ENCODE measurements at places on chromosomes 13 and 19.
A peak's percentile ranks its signal among the peaks of the same experiment; 100 is the strongest.

GRCh38 chr19:47587295-47587694 lies 14.3 kb upstream of the ZNF541 start:
- no peak for DNase-seq

DNA sequence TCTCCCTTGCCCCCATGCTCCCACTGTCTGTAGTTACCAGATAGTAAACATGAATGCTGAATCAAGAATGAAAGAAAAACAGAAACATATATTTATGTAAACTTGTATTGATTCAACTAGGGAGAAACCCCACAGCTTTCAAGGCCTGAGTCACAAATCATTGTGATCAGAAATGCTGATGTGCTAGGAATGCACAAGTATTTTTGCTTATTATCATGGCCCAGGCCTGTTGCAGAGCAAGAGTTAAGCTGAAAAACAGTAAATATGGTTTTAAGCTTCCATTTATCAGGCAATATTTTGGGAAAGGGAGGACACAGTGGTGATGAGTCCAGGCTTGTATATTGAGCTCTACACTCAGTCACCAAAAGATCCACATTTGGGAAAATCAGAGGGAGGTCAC lies 669.6 kb downstream of the DIAPH3 start:
- DNase-seq, result no peak

GRCh38 chr13:67623630-67624029 lies 393.5 kb upstream of the PCDH9 start:
- no peak for DNase-seq

DNA sequence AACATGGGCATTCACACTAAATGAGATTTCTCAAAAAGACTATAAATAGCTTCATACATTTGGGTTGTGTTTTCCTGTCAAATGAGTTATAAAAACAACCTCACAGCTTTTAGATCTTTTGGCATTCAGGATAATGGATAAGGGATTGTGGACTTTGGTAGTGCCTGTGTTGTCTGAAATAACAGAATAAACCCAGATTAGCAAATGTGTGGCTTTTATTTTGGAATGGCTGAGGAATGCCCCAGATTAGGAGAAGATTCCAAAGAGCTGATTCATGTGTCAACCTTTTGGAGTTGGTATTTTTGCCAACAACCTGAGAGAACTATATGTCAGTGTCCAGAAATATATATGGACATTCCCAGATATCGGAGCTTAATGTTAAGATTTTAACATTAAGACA lies 164.7 kb downstream of the MTUS2 start:
- no peak for DNase-seq

DNA sequence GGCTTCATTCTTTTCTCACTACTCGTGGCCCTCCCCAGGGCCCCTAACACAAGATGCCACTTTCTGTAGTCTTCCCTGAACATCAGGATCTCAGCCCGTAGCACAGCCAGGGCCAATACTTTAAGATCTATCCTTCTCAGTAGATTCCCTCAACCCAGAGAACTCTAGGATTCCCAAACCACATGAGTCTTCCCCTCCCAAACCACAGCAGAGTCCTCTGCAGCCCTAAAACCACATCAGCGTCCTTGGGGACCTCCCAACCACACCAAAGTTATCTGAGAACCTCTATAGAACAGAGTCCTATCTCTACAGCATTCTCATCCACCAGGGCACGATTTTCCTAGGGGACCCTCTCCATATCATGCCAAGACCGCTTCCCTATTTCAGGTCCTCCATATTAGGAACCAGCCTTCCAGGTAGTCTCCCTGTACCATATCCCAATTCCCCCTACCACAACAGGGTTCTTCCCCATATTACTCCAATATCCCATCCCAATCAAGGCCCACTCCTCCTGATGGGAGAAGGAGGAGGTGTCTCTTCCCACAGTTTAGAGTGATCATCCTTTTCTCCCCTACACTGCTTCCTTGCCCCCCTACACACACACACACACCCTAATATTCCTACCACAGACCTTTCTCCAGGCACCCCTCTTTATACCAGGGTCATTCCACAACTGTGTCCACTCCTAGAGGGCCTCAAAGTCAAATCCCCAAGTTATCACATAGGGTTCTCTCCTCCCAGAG lies 1.4 kb downstream of the DYRK1B start:
- no peak for DNase-seq

- DNase-seq, result no peak
These were observed 17.4 kb upstream of the NDUFS7 start for GRCh38 chr19:1366296-1366695.

DNA sequence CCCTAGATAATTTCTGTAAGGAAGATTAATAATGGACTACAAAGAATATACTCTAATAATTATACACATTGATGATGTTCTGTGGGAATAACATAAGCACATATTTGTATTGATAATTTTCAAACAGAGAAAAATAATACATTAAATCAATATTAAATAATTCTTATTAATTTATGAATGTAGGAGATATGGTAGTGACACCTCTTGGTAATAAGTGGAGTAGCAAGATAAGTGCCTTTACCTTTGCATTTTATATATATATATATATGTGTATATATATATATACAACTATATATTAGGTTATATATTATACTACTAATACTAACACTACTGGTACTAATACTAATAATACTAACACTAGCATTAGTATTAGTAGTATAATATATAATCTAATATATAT lies 905.8 kb downstream of the SLITRK1 start:
- DNase-seq, result no peak

DNA sequence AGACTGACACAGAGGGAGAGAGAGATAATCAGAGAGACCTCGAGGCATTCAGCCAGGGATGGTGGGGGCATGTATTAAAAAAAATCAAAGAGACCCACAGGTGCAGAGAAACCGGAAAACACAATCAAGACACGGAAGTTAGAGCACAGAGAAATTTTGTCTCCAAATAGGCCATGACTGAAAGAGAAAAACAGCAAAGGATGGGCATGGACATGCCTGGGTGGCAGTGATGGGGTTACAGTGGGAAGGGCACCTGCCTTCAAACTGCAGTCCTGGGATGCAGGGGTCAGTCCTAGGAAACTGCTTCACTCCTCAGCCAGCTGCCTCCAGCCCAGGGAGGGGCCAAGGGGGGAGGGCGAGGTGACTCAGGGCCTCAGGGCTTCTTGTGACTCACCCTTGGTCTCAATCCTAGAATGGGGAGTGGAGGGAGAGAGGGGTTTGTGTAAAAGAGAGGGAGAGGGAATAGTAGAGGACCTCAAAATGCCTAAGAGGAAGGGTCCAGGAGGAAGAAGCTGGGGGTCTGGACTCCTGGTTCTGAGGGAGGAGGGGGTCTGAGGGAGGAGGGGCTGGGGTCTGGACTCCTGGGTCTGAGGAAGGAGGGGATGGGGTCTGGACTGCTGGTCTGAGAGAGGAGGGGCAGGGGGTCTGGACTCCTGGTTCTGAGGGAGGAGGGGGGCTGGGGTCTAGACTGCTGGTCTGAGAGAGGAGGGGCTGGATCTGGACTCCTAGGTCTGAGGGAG lies 3.6 kb upstream of the KCNN4 start:
- peak; percentile 49 for DNase-seq

- no peak for DNase-seq
These were observed at the start of gene POU2F2 for GRCh38 chr19:42132030-42132628. Gene POU2F2, minus strand, starts transcription at chr19:42132446. Its CDS starts 35 bp downstream, at chr19:42132411.

DNA sequence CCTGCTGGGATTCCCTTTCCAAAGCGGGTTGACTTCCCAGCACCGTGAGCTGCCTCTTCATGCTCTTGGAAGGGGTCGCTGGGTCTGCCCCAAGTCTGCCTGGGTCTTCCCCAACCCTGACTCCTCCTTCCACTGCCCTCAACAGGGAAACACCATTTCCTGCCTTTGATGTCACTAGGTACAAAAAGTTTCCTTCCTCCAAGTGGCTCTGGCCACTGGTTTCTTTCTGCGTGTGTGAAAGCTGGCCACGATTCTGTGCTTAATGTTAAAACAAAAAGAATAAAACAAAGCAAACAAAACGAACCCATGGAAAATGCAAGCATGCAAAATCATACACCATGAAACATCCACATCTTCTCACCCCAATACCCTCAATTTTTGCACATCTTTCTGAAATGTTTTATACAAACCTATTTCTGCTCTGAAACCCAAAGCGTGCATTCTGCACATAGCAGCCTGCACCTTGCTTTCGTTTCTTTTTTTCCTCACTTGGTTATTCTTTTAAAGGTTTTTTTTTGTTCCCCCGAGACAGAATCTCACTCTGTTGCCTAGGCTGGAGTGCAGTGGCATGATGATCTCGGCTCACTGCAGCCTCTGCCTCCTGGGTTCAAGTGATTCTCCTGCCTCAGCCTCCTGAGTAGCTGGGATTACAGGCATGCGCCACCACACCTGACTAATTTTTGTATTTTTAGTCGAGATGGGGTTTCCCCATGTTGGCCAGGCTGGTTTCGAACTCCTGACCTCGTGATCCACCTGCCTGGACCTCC lies 12.5 kb upstream of the TNFSF9 start:
- no peak for DNase-seq

DNA sequence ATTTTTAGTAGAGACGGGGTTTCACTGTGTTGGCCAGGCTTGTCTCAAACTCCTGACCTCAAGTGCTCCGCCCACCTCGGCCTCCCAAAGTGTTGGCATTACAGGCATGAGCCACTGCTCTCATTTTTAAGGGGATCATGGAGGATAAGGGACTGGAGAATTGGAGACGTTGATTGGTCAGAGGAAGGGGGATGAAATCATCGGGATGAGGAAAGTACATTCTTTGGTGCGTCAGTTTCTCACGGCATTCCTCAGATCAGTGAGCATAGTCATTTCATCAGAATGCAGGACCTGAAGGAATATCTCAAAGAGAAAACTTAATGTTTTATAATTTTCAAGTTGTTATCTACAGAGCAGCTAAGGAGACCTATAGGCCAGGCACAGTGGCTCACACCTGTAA lies 14.0 kb downstream of the ZNF114 start:
- DNase-seq, result peak; percentile 73

DNA sequence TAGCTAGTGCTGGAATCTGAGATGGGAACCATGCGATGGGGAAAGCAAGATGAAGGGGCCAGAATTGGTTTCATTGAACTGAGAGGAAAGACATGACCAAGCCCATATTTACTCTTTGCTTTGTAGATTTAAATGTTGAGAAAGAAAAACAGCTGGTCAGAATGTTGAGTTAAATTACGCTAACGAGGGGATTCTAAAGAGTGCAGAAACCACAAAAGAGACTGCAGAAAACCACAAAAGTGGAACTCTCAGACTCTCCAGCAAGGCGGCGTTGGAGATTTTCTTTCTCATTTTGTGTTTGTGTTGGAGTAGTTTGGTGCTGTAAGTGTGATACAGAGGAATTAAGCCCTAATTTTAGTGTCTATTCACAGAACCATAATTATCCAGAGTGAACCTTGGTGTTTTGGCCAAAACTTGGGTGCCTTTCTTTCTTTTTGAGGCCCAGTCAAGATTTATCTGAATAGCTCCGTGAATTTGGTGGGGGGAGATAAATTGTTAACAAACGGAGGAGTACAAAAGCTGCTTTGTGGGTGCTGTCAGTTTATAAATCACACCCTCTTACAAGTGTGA lies 26.3 kb downstream of the SAE1 start:
- DNase-seq, result no peak

DNA sequence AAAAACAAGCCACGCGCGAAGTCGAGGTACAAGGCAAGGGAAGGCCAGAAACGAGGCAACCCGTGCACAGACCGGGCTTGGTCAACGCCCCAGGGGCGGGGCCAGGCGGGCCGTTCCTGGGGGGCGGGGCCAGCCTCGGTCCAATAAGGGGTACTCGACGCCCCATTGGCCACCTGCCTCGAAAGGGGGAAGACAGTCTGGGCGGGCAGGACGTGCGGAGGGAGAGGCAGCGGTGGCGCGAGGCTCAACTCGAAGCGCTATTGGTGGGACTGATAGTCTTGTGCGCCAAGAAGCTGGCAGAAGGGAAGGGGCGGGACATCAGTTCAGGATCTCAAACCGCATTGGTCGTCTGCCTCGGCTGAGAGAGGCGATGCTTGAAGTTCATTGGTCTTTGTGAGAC lies at the start of gene LYPD4:
Gene LYPD4, minus strand, starts transcription at position 83 of the 400 bp plus-strand sequence. CDS start 5,398 bp downstream, outside the sequence.
- no peak for DNase-seq

GRCh38 chr13:102190930-102191329 lies 210.9 kb downstream of the FGF14 start:
- DNase-seq, result no peak

- no peak for DNase-seq
These were observed 1606.3 kb upstream of the MIR17HG start for GRCh38 chr13:89740994-89741685.

DNA sequence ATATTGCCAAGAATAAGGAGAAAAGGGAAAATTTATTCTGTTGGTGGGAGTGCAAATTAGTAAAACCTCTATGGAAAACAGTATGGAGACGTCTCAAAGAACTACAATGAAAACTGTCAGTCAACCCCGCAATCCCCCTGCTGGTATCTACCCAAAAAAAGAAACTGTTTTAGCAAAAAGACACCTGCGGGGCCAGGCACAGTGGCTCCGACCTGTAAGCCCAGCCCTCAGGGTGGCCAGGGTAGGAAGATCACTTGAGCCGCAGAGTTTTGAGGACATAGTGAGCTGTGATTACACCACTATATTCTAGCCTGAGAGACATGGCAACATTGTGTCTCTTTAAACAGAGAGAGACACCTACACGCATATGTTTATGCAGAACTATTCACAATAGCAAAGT lies 37.5 kb upstream of the SLITRK1 start:
- DNase-seq, result no peak

GRCh38 chr13:79749566-79749965 lies 268.6 kb downstream of the NDFIP2 start:
- no peak for DNase-seq

GRCh38 chr19:27894906-27895754 lies 1317.8 kb downstream of the UQCRFS1 start:
- no peak for DNase-seq

DNA sequence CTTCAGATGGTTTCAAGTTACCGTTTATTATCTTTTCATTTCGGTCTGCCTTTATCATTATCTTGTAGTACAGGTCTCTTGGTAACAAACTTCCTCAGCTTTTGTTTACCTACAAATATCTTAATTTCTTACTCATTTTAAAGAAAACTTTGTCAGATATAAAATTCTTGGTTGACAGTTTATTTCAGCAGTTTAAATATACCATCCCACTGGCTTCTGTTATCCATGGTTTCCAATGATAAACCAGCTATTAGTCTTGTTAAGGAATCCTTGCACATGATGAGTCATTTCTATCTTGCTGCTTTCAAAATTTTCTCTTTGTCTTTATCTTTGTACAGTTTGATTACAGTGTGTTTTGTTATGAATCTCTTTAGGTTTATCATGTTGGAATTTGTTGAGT lies 308.3 kb upstream of the SPRY2 start:
- no peak for DNase-seq

DNA sequence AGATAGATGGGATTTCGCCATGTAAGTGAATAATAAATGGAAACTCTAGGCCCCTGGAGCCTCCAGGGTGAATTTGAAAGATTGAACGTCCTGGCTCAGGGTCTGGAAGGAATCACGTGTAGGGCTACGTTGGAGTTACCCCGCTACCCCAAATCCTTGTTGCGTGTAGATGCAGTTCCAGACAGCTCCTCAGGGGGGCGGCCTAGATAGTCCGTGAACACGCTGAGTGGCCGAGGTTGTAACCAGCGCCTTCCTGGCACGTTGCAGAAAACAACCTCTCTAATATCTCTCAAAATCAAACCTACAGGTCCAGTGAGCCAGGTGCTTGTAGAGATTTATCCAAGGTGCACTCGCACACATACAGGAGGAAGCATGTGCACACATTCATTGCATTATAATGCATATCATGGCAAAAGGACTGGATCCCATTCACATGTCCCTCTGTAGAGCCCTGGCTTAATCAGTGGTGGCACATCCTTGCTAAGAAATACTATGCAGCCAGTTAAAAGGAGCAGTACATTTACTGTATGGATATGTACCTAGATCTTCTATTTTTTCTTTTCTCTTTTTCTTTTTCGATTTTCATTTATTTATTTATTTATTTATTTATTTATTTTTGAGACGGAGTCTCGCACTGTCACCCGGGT lies 2.5 kb upstream of the KEAP1 start:
- no peak for DNase-seq

Measured in skeletal muscle cell (primary cell).